Muscle of leg (tissue), 16 donors: ENCODE measurements at places on chromosomes 7 and 10.

DNA sequence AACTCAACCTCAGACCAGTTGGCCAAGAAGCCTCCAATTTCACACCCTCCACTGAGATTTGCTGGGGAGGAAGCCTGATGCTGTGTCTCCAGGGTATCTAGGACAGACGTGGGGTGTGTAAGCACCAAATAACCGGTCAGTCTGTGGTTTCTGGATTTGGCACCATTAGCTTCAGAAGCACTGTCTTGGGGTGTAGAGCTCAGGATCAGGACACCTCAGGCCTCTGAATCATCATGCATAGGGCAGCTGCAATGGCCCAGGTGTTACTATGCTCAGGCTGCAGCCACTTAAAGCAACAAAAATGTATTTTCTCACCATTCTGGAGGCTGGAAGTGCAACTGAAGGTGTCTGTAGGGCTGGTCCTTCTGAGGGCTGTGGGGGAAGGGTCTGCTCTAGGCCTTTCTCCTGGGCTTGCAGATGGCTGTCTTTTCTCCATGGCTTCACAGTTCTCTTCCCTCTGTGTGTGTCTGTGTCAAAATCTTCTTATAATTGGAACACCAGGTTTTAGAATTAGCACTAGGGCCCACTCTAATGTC is 73.4 kb upstream of the SEPHS1 start:
- no peak for DNase-seq

DNA sequence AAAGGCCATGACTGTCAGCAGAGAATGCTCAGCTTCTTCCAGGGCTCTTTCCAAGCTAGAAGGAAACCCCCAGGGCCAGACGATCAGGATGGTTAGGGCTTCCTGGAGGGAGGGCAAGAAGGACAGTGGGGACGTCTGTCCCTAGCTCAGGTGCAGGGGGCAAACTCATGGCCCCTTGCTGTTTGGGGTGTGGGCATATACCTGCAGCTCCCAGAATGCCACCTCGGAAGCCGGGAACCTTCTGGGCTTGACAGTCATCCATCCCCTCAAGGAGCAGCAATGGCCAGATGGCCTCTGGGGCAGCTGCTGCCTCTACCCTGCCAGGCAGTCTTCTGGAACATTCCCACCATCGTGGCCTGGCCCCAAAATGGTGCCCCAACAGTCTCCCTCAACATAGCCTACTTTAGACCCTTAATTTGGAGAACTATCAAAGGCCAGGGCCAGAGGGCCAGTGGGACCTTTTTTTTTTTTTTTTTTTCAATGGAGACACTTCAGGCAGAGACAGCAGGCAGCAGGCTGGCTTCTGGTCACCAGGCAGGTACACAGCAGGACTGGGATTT is 40.2 kb upstream of the ZMIZ1 start:
- DNase-seq, result no peak

DNA sequence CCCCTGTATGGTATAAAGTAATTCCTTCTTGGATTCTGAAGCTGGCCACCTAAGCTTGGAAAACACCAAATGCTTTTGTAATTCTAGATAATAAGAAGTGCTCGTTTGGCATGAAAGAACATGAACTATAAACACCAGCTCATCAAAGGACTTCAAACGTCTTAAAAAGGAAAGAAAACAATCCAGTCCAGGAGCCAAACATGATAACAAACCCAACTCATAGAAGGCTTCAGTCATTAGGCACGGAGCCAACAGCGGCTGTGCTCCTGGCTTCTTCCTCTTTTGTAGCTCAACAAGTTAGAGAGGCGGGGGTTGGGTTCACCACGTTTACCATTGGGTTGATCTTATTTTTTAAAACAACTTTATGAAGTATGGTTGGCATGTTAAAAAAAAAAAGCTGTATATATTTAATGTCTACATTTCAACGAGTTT is 56.4 kb upstream of the ECHDC3 start:
- peak; percentile 71 for DNase-seq

GRCh38 chr7:138745189-138745588 is 44.0 kb upstream of the SVOPL start:
- no peak for DNase-seq

DNA sequence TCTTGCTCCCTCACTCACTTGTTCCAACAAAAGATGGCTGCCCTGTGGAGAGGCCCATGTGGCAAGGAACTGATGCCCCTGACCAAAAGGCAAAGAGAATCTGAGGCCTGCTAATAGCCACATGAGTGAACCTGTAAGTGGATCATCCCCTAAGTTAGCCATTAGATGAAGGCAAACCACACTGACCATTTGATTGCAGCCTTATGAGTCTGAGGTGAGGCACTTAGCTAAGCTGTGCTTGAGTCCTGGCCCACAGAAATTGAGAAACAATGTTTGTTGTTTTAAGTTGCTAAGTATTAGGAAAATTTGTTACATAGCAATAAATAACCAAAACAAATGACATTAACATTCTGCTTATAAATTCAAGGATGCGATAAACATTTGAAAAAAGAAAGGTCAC is 100.1 kb upstream of the BET1 start:
- no peak for DNase-seq

DNA sequence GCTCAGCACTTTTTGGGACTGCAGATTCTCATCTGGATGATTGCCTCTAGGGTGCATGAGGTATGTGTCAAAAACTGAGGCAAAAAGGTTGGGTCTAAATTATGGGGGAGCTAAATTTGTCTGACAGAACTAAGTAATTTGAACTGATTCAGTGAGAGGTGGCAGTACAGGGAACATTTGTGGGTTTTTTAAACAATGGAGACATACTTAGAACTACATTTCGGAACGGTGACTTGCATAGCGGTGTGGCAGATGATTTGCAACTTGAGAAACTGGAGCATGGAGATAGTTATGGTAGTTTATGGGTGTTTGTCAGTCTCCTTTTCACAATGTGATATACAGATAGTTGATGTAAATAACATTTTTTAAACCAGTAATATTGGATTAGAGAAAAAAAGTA is 14.6 kb downstream of the TBC1D12 start:
- DNase-seq, result no peak

DNA sequence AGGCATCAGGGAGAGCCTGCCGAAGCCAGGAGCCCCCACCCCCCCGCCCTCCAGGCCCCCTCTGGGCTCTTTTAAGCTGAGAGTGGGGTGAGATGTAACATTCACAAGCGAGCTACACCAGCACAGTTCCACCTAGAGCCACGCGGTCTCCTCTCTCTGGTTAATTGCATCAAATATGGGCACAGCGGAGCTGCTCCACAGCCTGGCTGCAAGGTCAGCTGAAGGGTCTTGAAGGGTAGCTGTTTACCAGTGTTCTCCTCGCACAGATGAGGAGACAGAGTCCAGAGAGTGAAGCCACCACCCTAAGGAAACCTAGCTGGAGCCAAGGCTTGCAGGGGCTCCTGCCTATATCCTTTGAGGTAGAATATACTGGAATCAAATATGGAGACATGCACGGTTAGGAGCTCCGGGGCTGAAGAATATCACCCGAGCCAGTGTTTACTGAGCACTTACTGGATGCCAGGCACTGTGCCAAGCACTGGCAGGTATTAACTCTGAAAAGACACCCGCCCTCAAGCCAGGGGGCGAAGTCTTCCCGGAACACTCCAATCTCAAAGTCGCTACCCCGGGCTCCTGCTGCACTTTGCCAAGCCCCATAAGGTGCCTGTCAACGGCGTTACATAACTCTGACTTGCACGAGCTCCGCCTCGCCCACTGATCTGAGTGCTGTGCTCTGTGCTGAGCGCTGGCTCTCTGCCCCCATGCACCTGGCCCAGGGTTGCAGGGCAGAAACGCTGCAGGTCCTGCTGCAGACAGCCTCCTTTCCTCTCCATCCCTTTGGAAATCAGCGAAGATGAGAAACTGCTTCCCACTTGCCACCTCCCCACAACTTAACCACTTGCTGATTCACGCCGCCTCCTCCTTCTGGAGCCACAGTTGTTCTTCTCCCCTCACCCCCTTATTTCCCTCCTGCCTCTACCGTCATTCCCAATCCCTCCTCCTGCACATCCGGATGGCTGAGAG is 5.4 kb downstream of the CHST15 start:
- no peak for DNase-seq

DNA sequence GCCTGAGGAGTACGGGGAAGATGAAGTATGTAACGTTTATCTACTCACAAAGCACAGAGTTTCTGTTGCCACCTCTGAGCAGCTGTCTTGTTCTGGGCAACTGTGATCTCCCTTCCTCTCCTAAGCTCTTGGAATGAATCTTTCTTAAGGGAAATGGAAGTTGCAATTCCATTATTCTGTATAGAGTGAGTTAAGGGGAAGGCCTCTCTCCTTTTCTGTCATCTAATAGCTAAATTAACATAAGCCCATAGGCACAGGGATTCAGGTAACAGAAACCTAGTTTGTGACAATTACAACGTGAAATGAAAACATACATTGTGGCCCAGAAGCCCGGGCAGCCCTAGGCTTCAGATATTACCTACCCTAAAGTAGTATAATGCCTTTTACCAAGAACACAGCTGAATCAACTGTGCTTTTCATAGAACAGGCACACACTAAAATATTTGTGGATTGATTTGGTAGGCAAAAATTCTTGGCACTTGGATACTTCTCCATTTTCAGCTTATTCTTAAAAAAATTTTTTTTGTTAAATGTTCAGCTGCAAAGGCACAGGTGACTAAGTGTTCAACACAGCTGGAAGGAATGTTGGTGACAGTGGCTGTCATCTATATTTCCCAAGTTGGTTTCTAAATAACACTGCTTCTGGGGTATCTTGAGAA is 3.8 kb upstream of the PDCD4 start:
- DNase-seq, result no peak

DNA sequence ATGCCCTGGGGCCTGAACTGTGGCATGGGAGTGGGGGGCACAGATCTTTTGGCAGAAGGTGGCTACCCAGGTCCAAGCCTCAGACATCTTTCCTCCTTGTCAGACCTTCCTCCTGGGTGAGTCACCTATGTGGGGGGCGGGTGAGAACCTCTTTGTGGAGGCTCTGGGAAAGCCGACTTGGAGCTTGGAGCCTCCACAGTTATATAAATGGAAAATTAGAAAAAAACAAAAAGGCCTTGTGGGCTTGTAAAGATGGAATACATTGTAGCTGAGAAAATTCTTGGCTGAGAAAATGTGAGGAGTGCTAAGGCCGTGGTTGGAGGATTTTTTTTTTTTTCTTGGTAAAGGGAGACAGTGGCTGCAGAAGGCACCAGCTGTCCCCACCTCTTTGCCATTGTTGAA is 292.5 kb downstream of the CCDC3 start:
- peak; percentile 77 for DNase-seq

DNA sequence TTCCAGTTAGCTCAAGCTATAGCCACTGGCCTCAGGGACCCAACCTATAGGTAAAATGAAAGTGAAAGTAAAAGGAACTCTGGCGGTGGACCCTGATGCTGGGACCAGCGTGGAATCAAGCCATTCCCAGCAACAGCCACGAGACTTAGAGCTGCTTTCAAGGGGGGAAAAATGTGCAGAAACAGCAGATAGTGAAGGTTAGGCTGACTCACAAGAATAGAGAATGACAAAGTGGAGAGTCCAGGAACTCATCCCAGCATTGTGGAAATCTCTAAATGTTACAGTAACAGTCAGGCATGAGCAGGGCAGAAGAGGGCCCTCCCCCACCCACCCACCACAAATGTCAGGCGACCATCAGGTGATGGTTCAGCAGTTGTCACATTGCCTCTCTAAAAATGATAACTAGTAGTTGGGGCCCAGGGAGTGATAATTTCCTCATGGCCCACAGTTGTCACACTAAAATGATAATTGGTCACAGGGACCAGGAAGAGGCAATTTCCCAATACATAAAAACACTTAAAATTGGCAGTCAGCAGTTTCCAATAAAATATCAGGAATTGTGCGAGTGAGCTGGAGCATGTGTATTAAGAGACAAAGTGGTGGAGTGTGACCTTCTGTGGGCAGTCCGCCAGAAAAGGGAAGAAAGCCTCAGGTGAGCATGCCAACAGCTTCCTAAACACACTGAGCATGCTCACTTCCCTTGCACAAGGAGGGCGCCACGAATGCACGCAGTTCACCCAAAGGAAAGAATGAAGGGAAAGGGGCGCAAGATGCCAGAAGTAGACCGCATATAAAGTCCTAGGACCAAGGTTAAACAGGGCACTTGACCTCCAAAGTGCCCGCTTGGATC is 129.8 kb upstream of the PPP1R3A start:
- peak; percentile 14 for DNase-seq

GRCh38 chr7:26404189-26404996 is 112.7 kb downstream of the SNX10 start:
- no peak for DNase-seq

- DNase-seq, result no peak
Measured at GRCh38 chr7:22672846-22673680, 53.9 kb upstream of the IL6 start.

DNA sequence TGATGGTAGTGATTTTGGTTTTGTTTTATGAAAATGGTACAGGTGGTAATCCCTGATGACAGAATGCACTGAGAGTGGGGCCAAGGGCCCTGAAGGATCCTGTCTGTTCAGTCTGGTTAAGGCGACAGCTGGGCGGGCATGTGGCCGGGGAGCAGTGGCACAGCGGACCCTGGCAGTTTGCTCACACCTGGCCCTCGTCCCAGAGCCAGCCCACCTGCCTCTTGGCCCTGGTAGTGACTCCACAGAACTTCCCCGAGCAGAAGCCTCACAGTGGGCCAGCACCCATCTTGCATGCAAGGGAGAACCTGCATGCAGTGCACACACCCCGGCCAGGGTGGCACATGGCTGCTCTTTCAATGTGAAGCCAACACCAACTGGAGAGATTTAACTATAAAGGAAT is 82.8 kb downstream of the ALOX5 start:
- DNase-seq, result no peak

GRCh38 chr10:78470267-78471103 is 436.8 kb downstream of the RPS24 start:
- no peak for DNase-seq

- peak; percentile 40 for DNase-seq
Measured at GRCh38 chr10:71332466-71332865, 13.4 kb downstream of the SLC29A3 start.

DNA sequence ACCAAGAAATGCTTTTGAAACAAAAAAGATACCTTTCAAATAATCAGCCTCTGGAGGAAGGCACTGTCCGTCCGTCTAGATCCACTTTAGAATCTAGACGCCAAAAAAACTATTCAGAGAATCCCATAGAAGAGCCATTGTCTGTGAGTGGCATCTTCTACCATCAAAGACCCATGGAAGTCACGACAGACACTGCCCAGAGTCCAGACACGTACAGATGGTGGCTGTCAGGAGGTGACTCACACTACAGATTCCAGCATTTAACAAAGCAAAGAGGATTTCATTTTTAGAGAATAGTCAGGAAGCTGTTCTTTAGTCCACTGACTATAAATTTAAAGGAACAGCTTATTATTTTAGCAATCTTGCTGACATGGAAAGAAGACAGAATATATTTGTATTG is 11.7 kb downstream of the C1QL3 start:
- no peak for DNase-seq

DNA sequence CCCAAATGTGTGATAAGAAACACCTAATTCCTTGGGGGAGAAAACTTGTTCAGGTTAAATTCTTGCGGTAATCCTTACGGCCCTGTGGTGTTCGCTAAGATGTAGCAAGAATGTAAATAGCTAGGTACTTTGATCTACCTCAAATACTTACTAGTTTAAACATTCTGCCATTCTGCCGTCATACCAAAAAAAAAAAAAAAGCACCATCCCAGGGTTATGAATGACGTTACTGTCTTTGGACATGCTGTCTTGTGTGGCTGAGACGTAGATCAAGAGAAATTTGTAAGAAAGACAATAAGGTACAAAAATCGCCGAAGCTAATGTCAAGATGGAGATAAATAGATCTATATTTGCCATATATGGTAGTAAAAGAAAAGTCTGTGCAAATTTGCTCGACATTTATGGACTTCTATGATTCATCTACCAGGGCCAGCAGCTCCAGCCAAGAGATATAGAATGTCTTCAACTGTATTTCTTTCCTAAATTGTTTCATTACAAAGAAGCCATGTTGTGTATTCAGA is 195.6 kb downstream of the CUX1 start:
- no peak for DNase-seq

- DNase-seq, result no peak
Measured at GRCh38 chr10:132557696-132558515, 20.3 kb downstream of the INPP5A start.
